BJ (cell line): ENCODE measurements at places on chromosomes 2 and 18.
A peak's percentile ranks its signal among the peaks of the same experiment; 100 is the strongest.

- DNase-seq, result no peak
Measured at GRCh38 chr2:189127756-189128155, 51.8 kb downstream of the COL5A2 start.

- DNase-seq, result no peak
Measured at GRCh38 chr2:14451312-14451711, 181.2 kb upstream of the LRATD1 start.

- DNase-seq, result no peak
Measured at GRCh38 chr2:170929686-170930050, 615 bp downstream of the GORASP2 start.

GRCh38 chr2:96154506-96155380 lies 9.5 kb upstream of the DUSP2 start:
- DNase-seq, result no peak

DNA sequence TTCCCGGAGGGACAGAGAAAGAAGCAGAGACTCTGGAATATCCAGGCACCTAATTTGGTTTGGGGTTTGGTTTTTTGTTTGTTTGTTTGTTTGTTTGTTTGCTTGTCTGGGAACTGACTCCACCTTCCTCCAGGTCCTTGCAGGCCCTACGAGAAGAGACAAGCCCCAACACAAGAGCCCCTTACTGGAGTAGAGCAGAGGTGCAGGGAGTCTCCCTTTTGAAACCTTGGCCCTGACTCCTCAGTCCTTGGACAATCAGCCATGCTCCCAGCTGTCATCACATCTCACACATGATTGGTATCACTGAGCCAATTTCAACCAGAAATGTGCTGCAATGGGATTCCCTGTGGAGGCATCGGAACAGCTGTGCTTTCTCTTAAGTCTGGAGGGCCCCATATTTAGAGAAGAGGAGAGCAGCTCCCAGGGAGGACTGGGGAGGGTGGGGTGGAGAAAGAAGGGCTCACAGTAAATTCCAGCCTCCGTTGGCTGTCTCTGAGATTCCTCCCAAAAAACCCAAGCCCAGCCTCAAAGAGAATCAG lies 279.9 kb upstream of the NCKAP5 start:
- DNase-seq, result no peak

GRCh38 chr2:113281910-113282746 lies 3.4 kb upstream of the PAX8 start:
- no peak for DNase-seq

DNA sequence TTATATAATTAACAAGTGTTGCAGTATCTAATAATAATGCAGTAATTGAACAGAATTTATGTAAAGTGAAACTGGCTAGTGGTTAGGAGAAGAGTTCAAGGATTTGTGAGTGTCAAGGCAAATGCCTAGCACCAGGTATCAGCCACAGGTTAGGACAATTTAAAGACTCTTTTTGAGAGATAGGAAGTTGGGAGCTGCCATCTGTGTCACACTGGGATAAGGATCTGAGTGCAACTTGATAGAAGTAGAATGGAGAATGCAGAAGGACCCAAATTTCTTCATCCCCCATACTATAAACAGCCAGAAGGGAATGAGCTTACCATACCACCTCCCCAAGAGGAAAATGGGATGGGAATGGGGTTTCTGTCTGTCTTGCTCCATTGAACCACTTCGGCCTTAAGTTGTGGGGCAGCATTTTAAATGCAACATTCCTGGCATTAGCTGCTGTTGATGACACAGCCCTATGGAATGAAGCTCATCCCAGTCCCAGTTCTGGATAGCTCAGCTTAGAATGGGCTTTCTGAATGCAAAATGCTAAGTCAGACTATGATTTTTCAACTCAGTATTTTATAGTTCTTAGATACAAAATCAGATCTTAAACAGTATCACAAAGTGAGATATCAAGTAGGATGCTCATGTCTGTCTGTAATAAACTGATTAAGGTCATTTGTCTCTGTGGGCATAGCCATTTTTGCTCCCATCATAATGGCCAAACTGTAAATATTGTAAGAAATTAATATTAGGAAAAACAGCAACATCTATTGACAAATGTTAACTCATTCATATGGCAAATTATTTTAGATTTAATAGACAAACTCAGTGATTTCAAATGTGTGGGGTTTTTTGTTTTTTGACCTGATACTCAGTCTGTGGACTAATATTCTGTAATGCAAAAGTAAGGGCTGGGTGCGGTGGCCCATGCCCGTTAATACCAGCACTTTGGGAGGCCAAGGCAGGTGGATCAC lies 44.0 kb downstream of the GPR155 start:
- peak; percentile 59 for DNase-seq

DNA sequence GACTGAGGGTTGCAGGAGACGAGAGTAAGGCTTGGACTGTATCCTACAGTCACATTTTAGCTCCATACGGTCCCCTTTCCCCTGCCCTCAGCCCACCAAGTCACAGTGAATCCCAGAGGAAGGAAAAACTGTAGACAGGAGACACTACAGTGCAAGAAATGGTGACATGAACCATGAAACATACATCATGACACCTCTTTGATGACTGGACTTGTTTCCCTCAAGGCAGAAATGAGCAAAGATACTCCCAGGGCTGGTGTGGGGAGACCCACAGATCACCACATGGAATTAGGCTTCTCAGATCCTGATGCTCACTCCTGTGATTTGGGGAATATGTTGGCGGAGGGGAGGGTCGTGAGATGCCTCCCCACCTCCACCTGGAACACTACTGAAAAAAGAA lies 48.2 kb upstream of the SPP2 start:
- no peak for DNase-seq

- no peak for DNase-seq
Measured at GRCh38 chr2:47501374-47502200, 98.6 kb downstream of the MSH2 start.

DNA sequence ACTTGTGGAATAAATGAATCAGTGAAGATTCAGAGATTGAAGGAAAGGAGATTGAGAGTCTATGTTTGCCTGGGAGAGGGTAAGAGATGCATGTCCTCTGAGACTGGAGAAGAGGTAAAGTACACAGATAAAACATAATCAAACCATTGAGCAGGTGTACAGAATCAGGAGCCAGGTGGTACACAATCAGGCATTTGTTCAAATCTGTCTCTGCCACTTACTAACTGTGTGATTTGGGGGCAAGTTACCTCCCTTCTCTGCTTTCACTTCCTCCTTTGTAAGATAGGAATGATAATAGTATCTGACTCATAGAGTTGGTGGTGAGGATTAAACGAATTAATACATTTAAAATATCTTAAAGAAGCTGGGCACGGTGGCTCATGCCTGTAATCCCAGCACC lies 94.0 kb downstream of the CDK15 start:
- DNase-seq, result no peak

GRCh38 chr18:76687304-76687962 lies 134.9 kb upstream of the ZNF236 start:
- DNase-seq, result no peak

- no peak for DNase-seq
Measured at GRCh38 chr2:185388226-185388625, 350.4 kb upstream of the FSIP2 start.

GRCh38 chr18:55161916-55162315 lies 202.7 kb upstream of the CCDC68 start:
- DNase-seq, result no peak

DNA sequence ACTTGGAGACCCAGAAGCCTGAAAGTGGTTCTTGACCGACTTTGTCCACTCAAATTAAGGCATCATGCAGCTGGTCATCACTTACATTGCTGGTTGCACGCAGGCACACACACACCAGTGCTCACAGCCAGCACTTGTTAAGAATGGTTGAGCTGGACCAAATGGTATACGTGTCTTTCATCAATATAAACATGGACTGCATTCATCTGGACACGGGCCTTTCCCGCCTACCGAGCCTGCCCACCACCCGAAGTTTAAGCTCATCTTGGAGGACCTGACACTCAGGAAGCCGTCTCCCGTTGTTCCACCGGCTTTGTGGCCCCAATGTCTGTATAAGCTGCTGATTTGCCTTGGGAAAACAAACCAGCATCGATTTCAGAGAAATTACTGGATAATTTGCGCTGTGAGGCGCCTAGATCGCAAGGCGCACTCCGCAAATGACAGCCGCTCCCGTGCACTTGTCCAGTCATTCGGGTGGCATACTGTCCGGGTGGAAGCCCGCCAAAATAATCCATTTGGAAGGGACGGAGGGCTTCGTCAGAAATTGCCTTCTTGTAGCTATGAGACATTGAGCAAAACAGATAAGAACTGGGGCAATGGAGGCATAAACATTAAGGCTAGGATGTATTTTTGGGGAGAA lies 40.1 kb upstream of the AKAIN1 start:
- no peak for DNase-seq

GRCh38 chr18:51480407-51481261 lies 283.2 kb upstream of the MEX3C start:
- DNase-seq, result no peak

- no peak for DNase-seq
Measured at GRCh38 chr2:205129531-205129930, 552.8 kb upstream of the NRP2 start.

DNA sequence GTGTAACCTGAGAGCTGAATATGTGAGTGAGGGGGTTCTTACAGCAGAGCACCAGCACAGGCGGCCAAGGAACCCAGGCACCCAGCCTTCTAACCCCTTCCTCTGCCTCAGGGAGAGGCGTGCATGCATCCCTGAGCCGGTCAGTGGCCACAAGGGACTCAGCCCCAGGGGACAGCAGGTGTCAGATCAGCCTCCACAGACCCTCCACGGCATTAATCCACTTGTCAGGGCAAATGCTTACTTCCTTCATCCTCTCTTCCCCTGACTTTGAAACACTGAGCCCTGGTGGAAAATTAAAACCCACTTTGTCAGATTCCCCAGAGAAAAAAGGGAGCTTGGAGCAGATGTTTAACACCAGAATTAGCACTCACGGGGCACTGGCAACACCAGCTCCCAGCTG lies 60.5 kb upstream of the SMAD2 start:
- no peak for DNase-seq

DNA sequence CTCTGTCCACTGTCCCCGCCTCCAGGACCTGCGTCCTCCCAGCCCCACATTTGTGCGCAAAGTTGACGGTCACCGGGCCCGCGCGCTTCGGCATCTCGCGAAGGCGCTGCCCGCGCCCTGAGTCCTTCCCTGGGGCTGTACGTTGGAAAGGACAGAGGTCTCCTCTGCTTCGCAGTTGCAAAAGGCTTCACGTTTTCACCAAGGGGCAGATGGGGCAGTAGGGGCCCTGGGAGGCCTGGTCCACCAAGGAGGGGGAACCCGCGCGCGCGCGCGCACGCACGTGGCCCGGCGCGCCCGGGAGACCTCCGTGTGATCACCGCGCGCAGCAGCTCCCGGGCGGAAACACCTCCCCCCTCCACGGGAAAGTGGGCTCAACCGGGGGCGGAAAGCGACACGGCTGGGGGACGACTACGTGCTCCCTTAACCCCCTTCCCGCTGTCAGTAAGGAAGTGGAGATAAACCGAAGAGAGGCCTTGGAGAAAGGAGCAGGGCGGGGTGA lies 21.9 kb downstream of the TEX44 start:
- no peak for DNase-seq

DNA sequence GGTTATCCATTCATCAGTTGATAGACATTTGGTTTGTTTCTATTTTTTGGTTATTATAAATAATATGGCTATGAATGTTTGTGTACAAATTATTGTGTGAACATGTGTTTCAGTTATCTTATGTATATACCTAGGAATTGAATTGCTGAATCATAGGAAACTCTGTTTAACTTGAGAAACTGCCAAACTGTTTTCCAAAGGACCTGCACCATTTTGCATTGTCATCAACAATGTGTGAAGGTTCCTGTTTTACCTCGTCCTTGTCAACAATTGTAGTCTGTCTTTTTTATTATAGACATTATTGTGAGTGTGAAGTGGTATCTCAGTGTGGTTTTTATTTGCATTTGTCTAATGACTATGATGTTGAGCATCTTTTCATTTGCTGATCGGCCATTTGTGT lies 17.1 kb downstream of the PDK1 start:
- DNase-seq, result no peak

GRCh38 chr2:29255004-29255403 lies 139.8 kb downstream of the CLIP4 start:
- no peak for DNase-seq

DNA sequence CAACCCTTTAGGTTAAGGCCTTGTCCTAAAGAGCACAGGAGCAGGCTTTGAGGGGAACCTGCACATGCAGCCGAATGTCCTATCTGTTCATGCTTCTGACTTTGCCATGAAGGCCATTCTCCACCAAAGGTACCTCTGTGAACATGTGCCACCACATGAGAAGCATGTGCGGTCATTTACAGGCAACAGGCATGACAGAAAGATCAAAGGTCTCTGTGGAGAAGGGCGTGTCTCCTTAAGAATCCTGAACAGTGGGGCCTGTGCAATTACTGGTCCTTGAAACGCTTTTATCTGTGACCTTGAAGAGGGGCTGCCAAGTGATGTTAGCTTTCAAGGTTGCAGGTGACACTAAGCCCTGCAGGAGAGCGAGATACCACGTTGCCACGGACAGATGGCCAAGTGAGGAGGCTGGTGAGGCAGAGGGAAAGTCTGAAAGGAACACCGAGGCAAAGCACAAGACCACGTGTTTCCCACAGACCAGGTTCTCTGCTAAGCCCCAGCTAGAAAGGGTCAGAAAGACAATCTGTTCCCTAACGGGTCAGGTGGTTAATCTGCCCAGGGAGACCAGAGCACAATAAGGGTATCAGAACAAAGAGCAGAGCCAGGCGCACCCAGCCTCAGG lies 19.5 kb upstream of the POMC start:
- DNase-seq, result no peak

DNA sequence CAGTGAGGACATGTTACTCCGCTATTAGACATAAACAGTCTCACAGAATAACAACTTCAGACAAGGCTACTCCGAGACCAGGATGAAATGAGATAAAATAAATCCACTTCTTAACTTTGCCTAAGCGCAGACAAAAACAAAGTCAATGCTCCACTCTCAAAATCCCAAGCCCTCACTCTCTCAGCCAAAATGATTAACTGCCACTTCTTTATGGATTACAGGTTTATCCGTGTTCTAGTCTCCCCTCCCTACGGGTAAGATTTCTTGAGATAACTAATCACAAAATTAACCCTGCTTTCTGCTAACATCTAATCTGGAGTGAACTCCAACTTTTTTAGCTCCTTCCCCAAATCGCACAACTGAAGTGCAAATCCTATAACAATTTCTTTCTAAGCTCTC lies 1.1 kb upstream of the CRYGC start:
- DNase-seq, result no peak

GRCh38 chr2:24231461-24231881 lies 56.6 kb downstream of the FAM228A start:
- DNase-seq, result no peak

- no peak for DNase-seq
Measured at GRCh38 chr2:119232666-119232993, 9.0 kb downstream of the STEAP3 start.

- DNase-seq, result no peak
Measured at GRCh38 chr2:72917877-72918553, 696 bp downstream of the EMX1 start.

GRCh38 chr2:9666306-9666705 lies 35.5 kb upstream of the YWHAQ start:
- no peak for DNase-seq
